Activated CD8-positive, alpha-beta memory T cell treated with anti-CD3 and anti-CD28 coated beads for 4 hours (primary cell): ENCODE measurements at places on chromosomes 16 and 17.

DNA sequence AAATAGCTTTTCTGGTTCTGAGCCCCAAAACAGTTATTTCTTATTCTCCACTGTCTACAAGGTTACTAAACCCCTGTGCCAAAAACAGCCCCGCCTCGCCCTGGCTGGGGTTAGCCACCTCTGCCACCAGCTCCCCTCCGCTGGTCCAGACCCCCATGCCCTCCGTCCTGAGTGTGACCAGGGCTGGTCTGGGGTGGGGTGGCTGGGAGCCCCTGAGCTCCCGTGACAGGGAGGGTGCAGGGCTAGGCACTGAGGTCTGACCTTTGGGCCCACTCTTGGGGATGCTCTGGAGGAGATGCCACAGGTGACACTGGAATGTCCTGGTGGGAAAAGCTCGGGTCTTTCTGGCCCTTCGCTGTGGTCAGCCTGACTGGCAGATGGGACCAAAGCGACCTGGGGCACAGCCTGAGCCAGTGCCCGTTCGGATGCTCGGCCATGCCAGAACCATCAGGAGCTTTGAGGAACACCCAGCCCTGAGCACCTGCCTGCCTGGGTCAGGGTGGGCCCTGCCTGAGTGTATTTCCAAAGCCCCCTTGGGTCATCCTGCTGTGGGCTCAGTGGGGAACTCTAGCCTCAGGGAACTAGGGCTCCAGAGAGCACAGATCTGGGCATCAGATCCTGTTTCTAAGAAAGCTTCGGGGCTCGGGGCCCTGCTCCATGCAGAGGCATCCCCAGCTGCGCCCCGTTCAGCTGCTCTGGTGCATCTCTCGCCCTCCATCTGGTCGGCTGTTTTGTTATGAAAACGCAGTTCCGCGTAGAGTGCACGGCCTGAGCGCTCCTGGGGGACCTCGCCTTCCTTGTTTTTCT, 72.1 kb upstream of the GNG13 start:
- no peak for DNase-seq

DNA sequence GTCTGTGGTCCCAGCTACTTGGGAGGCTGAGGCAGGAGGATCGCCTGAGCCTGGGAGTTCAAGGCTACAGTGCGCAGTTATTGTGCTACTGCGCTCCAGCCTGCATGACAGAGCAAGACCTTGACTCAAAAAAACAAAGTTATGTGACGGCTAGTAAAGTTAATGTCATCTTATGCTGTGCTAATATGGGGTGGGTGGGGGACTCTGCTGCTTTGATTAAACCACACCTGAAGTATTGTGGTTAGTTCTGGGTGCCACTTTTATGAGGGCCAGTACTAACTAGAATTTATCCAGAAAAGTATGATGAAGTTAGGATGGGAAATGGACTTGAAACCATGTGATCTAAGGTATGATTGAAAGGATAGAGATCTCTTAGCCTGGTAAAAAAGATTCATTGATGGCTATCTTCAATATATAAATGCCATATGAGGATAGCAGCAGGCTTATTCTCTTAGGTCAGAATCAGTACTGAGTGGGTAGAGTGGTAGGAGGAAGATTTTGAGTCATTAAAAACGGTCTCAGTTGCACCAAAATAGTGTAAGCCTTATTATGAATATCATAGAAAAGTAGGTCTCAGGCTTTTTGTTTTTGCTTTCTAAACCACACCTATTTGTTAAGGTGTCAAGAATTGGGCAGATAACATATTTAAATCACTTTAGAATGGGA, 5.6 kb downstream of the WSB1 start:
- DNase-seq: no peak

GRCh38 chr17:68704871-68705713, 103.9 kb upstream of the FAM20A start:
- DNase-seq: no peak

GRCh38 chr16:22983614-22984013, 165.6 kb downstream of the USP31 start:
- DNase-seq: no peak

GRCh38 chr16:17921357-17921978, 415.1 kb downstream of the NPIPA8 start:
- peak; percentile 1 for DNase-seq
